ENCODE measurements at places on chromosomes 7 and 10.

GRCh38 chr7:8232999-8233847 lies 28.7 kb downstream of the ICA1 start:
- no peak for DNase-seq

DNA sequence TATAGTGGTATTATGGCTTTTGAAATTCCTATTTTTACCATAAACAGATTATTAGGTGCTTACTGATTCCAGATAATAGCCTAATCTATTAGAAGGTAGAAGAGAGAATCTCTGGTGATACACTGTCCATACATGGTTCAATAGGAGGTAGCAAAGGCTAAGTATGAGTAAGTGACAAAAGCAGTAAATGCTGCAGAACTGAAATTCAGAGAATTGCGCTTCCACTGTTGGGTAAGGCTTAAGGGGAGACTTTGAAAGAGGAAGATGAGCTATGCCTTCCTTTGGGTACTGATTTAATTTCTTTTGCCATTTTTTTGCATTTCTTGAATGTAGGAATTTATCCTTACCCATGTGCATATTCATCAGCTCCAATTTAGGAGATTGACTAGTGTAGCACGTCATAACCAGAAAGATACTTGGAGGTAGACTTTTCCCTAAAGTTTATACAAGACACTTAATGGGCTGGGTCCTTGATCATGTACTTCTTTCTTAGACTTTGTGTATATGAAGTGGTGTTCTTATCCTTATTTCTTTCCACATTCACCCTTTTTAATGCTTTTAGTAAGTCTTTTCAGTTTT lies 15.3 kb downstream of the MKLN1 start:
- no peak for DNase-seq

DNA sequence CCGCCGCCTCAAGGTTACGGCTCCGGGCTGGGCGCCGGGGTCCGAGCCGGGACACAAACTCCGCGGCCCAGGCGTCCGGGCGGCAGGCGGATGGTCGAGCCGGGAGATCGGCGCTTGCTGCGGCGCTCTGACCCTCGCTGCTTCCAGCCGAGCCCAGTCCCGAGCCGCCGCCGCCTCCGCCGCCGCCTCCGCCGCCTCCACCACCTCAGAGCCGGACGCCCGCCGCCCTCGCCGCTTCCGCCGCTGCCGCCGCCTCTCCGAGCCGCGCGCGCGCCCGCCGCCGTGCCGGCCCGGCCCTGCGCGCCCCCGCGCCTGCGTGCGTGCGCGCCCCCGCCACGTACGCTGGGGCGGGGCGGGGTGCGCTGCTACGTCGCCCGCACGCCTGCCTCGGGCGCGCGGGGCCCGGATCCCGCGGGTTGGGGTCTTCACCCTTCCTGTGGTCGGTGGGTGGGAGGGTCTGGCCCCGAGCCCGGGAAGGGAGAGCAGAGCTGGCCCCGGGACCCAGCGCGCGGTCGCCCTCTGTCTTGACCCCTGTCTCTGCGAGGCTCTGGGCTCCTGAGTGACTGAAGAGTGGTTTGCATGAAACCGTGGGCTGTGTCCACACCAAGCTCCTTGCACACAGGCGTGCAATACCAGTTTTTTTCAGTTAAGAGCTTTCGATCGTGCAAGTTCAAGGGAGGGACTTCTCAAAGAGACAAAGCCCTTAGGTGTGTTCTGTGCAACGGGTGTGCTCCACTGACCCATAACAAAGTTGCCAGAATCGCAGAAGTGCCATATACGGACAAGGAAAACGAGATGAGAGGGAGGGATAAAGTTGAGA lies at the start of gene SMURF1:
TSS of gene SMURF1 (minus strand) at position 256 of the 820 bp plus-strand sequence. CDS start 328 bp downstream, outside the sequence.
- peak; percentile 64 for DNase-seq

DNA sequence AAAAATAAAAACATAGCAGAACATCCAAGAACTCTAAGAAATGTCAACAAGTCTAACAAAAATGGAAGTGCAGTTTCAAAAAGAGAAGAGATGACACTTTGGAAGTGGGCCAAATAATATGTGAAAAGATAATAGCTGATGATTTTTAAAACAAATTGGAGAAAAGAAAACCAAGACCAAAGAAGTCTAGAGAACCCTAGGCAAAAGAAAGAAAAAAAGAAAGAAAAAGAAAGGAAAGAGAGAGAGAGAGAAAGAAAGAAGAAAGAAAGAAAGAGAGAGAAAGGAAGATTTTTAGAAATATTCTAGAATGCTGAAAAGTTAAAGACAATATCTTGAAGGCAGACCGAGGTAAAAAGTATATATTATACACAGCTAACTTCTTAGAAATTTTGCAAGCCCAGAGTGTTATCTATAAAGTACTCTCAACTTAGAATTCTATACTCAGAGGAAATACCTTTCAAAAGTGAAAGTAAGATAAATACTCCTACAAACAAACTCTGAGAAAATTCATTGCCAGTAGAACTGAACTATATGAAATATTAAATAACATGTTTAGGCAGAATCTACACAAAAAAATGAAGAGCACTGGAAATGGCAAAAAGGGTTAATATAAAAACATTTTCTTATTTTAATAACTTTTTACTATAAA lies 138.7 kb upstream of the SMIM30 start:
- no peak for DNase-seq

GRCh38 chr7:155216475-155217272 lies 81.0 kb upstream of the INSIG1 start:
- no peak for DNase-seq

All from effector memory CD8-positive, alpha-beta T cell (primary cell).